Fibroblast of lung (primary cell): ENCODE measurements at places on chromosomes 6 and 20.

GRCh38 chr6:166104107-166104506, 63.5 kb downstream of the TBXT start:
- DNase-seq = peak; percentile 9

GRCh38 chr20:15107931-15108330, 770.5 kb upstream of the FLRT3 start:
- no peak for DNase-seq

GRCh38 chr20:53677447-53678314, 84.0 kb upstream of the ZNF217 start:
- peak; percentile 47 for DNase-seq

GRCh38 chr6:159095616-159096015, 50.8 kb upstream of the TAGAP start:
- DNase-seq = no peak

DNA sequence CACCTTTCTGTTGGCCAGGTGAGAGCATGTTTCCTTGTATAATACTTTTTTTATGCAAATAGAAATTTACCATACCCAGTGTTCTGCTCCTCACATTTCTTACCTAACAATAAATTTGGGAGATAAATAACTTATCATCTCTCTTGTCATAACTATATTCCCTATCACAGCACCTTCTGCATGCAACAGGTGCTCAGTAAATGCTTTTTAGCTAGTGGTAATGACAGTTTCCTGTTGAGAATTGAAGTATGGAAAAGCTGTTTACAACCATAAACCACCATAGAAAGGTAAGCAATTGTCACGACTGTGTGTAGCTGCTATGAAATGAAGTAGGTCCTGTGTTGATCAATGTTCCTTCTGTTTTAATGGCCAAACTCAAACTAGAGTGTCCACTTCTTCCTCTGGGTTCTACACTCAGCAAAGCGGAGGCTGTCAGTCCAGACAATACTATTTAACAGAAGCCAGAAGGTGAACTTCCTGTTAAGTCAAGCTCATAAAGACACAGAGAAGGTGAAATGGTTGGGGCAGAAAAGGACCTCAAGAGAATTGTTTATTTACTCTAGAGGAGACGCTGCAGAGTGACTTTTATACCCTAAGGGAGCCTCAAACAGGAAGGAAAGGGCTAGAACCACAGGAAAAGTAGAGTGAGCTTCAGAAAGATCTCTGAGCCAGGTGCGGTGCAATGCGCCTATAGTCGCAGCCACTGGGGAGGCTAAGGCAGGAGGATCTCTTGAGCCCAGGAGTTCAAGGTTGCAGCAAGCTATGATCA, 84.0 kb upstream of the SLC22A16 start:
- no peak for DNase-seq

DNA sequence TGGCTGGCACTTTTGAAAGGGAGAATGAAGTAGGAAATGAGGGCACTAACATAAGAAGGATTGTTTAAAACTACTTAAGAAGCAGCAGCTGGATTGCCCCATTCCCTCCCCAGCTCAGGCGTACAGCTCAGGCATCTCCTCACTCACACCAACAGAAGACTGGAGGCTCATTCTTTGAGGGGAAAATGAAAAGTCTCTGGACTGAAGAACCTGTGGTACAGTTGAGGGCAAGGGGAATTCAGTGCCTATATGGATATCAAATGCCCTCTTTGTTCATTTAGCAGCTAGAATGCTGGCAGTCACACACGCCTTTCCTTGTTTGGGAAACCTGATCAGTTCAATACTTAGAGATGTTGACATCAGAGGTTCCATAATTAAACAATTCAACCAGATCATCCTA, 502.1 kb upstream of the SOX4 start:
- no peak for DNase-seq

DNA sequence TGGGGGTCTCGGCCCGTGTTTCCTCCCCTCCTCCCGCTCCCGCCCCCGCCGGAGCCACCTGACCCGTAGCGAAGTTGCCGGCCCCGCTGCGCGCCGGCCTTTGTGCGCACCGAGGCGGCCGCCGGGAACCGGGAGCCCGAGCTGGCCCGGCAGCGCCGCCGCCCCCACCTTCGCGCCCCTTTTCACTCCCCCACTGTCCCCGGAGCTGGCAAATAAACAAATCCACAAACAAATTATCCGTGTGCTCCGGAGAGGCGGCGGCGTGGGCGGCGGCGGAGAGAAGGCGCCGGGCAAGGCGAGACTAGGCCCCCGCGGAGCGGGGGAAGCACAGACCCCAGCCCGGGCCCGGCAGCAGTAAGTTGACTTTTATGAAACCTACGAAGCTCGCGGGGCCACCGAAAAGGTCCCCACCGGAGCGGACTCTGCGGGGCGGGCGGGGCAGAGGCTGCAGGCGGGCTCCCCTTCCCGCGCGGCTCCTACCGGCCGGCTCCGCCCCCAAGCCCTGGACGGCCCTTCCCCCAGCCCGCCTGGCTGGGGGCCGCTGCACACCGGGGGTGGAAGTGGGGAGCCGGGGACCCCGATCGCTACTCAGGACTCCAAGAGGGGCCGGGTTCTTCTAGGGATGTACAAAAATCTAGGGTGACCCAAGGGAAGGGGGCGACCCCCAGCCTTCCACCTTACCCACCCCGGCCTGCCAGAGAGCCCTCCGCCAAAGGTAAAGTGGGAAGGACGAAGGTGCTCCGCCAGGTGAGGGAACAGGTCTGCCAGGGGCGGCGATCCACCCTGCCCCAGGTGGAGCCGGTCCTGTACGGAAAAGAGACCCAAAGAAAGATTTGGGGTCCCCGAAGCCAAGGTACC, 40.7 kb downstream of the YTHDF1 start:
- DNase-seq = no peak

DNA sequence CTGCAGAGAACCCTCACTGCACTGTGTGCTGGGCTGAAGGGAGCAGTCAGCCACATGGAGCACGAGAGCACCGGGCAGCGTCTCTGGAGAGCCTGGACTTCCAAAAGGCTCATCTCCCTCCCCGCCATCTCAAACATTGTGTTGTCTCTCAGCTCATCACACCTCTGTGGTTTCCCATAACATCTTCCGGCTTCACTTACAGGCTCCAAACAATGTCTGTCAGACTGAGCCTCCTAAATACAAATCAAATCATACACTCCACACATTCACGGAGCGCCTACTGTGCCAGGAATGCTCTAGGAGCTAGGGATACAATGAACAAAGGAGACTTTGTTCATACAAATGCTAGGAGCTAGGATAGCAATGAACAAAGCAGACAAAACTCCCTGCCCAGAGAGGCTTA, 398.0 kb downstream of the RNGTT start:
- no peak for DNase-seq

DNA sequence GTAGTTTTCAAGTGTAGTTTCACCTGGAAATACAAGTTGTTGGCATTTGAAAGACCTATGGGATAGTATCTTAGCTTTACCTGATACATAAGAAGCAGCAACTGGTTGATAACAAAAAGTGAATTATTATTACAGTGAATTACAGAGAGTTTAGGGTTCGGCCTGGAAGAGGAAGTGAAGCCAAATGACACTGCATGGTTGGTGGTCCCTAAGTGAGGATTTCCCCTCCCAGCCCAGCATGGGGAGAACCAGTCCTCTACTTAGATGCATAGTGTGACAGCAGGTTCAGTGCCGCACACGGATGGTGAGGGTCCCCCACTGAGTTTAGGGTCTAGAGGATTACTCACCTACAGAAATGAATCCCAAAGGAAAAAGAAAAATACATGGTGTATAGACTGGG, 18.1 kb downstream of the HLA-DPB1 start:
- DNase-seq = no peak

- no peak for DNase-seq
Measured at GRCh38 chr6:57434944-57435343, 117.5 kb downstream of the PRIM2 start.

GRCh38 chr6:54970337-54970736, 123.8 kb downstream of the FAM83B start:
- no peak for DNase-seq

DNA sequence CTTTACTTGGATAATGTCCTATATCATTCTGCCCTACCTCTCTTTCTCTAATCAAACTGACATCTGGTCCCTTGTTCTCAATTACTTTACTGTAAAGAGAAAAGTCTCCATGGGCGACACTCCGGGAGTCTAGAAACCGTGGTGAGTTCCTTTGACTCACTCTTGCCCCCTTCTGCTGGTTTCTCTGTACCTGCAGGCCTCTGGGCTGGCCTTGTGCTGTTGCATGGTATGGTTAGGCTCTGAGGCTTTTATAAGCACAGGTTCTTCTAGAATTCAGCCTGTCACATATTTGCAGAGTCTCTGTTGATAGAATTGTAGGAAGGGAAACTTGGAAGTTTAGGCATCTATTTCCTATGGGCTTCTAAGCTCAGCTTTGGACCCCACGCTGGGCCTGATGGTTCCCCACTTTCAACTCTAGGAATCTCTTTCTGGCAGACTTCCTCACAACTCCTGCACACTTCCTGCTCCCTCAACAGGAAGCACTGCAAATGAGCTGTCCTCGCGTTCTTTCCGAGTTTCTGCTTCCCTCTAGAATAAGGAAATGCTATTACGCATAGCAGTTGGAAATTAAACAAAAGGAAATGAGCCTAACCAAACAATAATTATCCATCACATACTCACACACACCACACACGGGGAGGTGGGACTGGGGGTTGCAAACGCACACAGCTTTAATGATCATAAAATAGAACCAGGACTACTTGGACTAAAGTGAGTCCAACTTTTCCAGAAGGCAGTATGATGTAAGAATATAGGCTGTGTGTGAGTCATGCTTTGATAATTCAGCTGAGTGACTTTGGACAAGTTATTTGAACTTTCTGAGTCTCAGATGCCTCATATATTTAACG, 683.3 kb downstream of the QKI start:
- DNase-seq = peak; percentile 47

DNA sequence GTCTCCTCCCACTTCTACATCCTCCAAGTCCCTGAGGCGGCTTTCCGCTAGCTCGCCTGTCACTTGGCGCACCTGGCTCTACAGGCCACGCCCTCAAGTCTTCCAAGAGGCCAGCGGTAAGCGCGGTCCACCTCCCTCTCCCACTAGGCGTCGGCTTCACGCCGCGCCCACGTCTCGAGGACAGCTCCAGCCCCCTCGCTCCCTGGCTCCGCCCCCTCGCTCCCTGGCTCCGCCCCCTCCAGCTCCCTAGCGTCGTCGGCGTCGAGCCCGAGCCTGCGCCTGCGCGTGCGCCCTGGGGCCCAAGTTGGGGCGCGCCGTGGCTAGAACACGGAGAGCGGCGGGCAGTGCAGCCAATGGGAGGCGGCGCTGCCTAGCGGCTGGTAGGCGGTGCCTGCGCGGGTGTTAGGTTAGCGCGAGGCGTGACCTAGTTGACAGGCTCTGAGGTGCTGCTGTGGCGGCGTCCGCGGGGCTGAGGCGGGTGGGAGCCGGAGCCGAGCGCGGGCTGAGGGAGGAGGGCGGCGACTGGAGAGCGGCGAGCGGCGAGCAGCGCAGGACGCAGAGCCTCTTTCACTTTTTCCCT, at the start of gene MACROD2:
TSS of gene MACROD2 (plus strand) at position 431 of the 580 bp plus-strand sequence.
- peak; percentile 65 for DNase-seq

DNA sequence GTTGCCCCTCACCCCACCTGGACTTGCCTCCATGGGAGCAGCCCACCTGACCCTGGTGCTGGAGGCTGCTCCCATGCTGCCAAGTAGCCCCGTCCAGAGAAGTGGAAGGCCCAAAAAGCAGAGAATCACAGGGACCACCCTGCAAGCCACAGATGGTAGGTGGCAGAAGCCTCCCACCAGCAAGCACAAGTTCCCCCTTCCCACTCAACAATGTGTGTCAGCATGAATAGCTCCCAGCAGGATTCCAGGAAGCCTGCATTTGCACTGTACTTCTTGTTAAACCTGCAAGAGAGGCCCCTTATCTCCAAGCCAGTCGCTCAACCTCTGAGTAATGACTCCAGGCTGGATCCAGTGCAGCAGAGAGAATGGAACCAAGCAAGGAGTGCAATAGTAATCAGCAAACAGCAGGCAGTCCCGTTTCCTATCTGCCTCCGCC, 180.8 kb upstream of the CST7 start:
- DNase-seq = peak; percentile 70

DNA sequence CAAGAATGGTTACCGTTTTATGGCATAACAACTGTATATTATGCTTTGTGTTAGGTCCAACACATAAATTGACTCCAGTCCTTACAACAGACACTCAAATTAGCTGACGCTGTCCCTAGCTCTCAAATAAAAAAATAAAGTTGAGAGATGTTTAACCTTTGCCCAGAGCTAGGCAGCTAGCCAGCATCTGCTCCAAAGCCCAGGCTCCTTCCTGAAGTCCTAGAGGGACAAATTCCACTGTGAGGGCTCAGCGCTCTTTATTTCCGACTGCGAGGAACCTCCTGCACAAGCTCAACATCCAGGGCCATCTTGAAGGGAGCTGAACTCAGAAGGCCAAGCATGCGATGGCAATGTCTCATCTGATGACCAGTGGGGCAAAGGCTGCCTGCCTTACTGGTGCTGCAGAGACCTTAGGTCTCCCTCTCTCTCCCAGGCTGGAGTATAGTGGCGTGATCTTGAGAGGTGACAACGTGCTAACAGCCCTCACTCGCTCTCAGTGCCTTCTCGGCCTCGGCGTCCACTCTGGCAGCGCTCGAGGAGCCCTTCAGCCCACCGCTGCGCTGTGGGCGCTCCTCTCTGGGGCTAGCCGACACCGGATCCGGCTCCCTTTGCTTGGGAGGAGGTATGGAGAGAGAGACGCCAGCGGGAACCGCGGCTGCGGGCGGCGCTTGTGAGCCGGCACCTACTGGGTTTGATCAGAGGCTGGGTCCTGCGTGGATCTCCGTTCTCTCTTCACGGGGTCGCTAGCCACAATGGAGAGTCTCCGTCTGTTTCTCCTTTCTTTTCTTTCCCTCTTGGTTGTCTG, 24.7 kb upstream of the GFOD1 start:
- DNase-seq = no peak

- DNase-seq = peak; percentile 78
Measured at GRCh38 chr6:49326347-49326746, 136.7 kb downstream of the MMUT start.

DNA sequence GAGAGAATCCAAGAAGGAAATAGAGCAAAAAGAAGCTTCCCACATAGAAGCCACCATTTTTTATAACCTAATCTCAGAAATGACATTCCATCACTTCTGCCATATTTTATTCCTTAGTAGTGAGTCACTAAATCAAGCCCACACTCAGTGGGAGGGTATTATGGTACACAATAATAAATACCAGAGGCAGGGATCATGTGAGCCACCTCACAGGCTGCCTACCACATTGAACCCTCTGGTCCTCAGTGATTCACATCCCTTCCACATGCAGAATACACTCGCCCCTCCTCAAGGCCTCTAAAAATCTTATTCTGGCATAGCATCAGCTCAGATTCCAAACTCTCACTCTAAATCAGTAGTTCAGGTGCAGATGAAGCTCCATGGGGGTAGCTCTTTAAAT, 49.4 kb downstream of the TMC2 start:
- DNase-seq = peak; percentile 19

DNA sequence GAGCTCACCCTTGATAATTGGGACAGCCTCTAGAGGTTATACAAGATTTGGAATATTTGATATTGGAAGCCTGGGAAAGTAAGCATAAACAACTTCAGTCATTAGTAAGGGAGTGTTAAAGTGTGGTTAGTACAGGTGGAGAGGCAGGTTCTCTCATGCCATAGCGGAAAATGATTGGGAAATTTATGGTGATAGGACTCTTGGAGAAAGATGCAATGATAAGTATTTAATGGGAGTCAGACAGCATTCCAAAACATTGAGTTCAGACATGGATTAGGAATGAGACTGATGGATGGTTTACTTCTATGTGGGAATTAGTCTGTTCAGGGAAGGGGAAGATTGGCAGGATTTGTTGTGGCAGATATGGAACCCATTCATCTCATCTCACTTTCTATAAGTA, 152.7 kb downstream of the MCHR2 start:
- DNase-seq = no peak

GRCh38 chr6:154466971-154467679, 43.4 kb downstream of the CNKSR3 start:
- DNase-seq = no peak
